Mesothelial cell of epicardium (in vitro differentiated cells): ENCODE measurements at places on chromosomes 3 and 15. TPM values are rescaled to one million over a fixed set of nuclear protein-coding genes. Genes with fewer than 3 reads are reported as not detected.

Gene ZIC4
- not detected in 3 replicates for total RNA-seq

Gene DOCK3
- total RNA-seq, result 21.0 to 21.6 TPM (median 21.4 TPM) in 3 replicates

Gene KNG1
- total RNA-seq, result not detected in 3 replicates

- H3K4me3 ChIP-seq, result no peak overlapping the region
- H3K27ac ChIP-seq, result no peak overlapping the region
- no peak for DNase-seq
- H3K27me3 ChIP-seq, result no peaks in the 10 kb centered on the region
These were observed 97.8 kb upstream of the AADACL2 start for GRCh38 chr3:151635905-151636304.

DNA sequence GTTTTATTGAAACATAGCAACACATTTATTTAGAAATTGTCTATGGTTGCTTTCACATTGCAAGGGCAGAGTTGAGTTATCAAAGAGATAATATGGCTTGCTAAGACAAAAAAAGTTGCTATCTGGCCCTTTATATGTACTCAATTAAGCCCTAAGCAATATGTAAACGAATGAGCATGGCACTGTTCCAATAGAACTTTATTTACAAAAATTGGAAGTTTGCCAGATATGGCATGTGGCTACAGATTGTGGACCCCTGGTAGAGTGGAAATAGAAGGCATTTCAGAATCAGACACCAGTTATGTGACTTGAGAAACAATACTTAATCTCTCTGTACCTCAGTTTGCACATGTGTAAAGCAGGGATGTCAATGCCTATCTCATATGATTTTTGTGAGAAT is 515.6 kb upstream of the SGO1 start:
- H3K4me3 ChIP-seq, result no peak overlapping the region
- no peaks in the 10 kb centered on the region for H3K27me3 ChIP-seq
- no peak overlapping the region for H3K27ac ChIP-seq
- DNase-seq, result no peak

DNA sequence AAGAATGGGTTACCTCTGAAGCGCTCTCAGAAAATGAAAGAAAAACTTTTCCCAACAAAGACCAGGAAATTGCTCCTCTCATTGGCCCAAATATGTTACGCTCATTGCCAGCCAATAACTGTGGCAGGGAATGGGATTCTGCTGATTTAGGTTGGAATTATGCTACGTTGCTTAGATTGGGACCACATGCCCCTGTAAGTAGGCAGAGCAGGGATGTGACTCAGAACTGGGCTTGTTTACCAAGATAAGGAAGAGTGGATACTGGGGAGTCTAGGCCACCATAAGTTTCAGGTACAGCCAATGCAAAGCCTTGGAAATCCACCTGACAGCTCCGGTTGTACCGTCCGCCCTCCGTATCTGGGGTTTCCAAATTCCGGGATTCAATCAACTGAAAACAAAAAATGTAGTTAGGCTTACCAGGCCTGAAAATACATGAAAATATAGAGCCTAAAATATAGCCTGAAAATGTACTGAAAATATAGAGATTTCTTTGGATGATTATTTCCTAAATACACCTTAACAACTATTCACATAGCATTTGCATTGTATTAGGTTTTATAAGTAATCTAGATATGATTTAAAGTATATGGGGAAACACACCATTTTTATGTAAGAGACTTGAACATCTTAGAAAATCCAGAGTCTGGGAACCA is 1.5 kb upstream of the TCF12 start:
- H3K4me3 ChIP-seq, result peak overlapping the region; percentile 81
- peaks cover 13% of the 10 kb centered on the region for H3K36me3 ChIP-seq
- H3K27ac ChIP-seq, result no peak overlapping the region
- H3K27me3 ChIP-seq, result no peaks in the 10 kb centered on the region
- no peak for DNase-seq
